CD4-positive, alpha-beta T cell treated with Interleukin-15 for 1 hour (primary cell): ENCODE measurements at places on chromosomes 13 and 19.

GRCh38 chr13:106468744-106469590 lies 66.5 kb downstream of the EFNB2 start:
- DNase-seq = no peak

DNA sequence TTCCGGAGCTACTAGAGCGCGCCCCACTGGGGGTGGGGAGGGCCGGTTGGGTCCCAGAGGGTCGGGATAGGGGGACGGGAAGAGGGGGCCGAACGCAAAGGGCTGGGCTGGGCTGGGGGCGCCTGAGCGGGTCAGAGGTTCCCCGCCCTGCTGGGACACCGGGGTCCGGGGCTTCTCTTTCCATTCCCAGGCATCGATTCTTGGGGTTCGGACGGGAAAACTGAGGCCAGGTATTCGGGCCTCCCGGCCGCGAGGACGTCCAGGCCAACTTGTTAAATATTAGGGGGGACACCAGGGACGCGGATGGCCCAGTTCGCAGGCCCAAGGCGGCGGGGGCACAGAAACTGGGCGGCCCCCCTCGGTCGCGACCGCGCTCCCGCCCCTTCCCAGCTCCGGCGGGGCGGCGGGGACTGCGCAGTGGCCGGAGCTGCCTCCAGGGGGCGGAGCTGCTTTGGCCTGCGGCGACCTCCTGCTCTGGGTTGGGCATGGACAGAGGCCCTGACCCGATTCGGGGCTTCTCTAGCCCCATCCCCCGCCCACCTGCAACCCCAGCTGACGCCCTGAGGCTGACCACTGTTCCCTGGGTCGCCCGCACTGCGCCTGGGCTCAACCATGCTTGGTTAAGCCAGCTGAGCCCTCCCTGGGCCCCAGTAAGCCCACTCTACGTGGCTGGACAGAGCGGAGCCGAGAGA lies 1.2 kb upstream of the KLF16 start:
- peak; percentile 71 for DNase-seq

GRCh38 chr13:113562085-113562749 lies 22.3 kb upstream of the TFDP1 start:
- peak; percentile 46 for DNase-seq

DNA sequence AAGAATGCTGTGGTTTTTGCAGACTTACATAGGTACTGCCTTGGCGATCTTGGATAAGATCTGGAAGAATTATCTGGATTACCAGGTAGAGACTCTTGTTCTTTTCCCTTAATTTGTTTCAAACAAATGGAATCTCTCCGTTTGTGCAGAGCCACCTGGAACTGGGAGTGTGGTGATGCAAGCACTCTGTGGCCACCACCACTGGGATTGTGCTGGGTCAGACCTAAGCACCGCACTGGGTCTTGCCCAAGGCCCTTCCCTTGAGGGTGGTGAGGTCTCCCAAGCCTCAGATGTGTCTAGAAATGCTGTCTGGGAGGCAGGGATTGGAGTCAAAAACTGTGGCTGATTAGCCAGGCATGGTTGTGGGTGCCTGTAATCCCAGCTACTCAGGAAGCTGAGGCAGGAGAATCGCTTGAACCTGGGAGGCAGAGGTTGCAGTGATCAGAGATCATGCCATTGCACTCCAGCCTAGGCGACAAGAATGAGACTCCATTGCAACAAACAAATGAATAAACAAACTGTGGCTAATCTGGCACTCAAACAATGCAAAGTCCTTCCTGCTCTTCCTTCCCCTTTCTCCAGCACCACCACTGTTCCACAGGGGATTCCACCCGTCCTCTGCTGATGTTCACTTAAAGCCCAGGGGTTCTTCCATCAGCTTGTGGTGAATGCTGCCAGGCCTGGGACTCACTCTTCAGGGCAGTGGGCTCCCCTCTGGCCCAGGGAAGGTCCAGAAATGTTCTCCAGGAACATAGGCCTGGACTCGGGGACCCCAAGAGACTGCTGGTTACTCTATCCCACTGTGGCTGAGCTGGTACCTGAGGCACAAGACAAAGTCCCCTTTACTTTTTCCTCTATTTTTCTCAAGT lies 10.8 kb upstream of the CEACAM1 start:
- no peak for DNase-seq

- DNase-seq = no peak
Observed at GRCh38 chr13:20570517-20570916, 3.6 kb downstream of the IFT88 start.

- DNase-seq = no peak
Observed at GRCh38 chr13:113629866-113630265, 28.1 kb downstream of the ATP4B start.

GRCh38 chr13:98237331-98237730 lies 60.3 kb upstream of the RNF113B start:
- no peak for DNase-seq

- peak; percentile 90 for DNase-seq
Observed at GRCh38 chr19:2096034-2096479, at the start of gene MOB3A. MOB3A (minus strand) TSS chr19:2096326; CDS start chr19:2078560, 17,766 bp downstream.

DNA sequence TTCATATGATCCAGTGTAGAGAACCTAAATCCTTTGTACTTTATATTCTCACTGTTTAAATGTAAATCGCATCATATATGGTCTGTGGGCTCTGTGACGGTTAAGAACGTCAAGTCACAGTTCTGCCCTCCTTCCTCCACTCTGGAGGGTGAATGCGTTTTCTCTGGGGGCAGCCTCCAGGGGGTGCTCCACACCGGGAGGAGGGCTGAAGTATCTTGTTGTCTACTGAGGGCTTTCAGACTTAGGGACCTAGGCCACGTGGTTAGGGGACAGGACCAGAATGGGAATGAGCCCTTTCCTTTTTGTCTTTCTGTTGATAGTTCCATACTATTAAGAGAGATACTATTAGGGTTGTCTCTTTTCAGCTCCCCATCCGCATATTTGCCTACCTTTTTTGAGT lies 504.9 kb downstream of the FGF9 start:
- DNase-seq = no peak

GRCh38 chr19:16654140-16654539 lies 5.8 kb downstream of the SMIM7 start:
- DNase-seq = no peak

DNA sequence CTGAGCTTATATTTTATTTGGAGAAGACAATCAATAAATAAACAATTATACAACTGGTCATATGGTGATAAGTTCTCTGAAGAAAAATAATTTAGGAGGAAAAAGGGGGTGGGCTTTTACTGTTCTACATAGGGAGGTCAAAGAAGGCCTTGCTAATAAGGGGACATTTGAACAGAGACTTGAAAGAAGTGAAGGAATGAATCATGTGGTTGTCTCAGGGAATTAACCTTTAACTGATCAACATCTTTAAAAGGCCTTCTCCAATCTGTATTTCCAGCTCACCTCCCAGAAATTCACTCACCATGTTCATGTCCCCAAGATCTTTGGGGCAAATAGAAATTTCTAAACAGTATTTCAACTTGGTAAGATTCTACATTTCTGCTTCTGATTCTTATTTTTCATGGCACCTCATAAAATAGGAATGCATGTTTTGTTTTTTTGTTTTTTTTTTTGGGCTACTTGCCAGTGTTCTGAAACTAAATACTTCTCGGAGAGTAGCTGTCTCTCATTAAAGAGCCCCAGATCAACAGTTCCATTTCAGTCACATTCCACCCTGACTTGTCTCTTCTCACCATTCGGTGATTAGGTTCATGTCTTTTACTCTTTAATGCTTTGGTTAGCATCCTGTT lies 19.2 kb upstream of the LPAR6 start:
- DNase-seq = no peak

DNA sequence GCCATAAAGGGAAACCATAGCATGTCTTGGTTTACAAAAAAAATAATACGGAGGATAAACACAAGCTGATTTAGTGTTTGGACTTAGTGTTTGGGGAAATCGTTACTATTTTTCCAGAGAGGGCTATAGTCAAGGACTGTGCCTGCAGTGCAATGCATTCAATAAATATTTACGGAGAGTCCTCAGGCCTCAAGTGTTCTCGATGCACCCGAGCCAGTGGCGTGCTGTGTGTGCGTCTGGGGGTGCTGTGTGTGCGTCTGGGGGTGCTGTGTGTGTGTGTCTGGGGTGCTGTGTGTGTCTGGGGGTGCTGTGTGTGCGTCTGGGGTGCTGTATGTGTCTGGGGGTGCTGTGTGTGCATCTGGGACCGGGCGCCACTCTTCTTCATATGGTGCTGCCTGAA lies 71.7 kb upstream of the GTF3A start:
- DNase-seq = no peak

DNA sequence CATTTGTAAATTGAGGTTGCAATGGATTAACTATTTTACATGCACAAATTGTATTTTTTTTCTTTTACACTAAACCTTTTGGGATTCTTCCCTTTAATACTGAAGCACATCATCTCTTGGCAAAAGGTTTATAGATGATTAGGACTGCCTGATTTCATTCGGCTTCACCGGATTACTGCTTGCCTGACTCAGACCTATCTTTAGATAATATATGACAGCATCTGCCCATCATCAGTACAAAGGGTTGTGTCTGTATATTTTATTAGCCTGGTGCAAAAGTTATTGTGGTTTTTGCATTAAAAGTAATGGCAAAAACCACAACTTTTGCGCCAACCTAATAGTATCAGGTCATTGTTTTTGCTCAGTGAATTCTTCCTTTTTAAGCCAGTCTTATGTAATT lies 316.2 kb upstream of the HTR2A start:
- DNase-seq = no peak

- DNase-seq = no peak
Observed at GRCh38 chr13:33186861-33187291, 98.7 kb downstream of the STARD13 start.

DNA sequence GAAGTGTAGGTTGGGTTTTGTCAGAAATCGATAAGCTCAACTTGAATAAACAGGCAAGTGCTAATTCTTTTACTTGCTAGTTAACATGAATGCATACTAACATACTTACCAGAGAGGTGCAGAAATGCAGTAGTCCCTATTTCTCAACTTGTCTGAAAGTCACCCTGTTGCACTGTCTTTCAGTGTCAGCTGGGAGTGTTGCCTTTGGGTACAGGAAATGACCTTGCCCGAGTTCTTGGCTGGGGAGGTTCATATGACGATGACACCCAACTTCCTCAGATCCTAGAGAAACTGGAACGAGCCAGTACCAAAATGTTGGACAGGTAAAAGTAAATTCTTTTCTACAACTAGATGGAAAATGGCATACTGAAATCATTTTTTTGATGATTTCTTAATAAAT lies 103.5 kb upstream of the AKAP11 start:
- DNase-seq = no peak

DNA sequence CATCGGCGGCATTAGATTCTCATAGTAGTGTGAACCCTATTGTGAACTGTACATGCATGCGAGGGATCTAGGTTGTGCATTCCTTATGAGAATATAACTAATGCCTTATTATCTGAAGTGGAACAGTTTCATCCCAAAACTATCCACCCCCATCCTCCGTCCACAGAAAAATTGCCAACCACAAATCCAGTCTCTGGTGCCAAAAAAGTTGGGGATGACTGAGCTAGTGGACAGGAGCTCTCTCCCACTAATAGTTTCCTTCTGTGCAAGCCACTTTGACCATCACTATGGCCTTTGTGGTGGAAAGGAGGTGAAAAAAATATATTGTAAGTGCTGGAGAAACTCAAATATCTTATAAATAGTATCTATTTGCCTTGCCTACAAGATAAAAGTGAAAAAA lies 857.8 kb downstream of the DIAPH3 start:
- no peak for DNase-seq

DNA sequence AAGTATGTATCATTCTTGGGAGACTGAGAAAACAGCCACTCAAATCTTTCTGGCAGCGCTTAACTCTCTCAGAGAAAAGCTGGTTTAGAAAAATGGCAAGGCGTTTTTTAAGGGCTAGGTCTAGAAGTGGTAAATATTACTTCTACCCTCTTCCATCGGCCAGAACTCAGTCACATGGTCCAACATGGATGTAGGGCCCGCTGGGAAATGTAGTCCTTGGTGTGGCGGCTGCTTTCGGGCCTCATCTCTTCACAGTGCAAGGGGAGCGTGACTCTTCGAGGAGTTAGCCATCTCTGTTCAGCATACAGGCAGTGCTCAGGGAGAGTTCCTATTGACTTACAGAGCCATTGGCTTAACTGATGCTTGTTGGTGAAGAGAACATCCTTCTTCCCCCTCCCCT lies 6.3 kb downstream of the VSTM2B start:
- DNase-seq = no peak

- DNase-seq = no peak
Observed at GRCh38 chr13:102703726-102704035, 8.8 kb upstream of the METTL21C start.

- DNase-seq = no peak
Observed at GRCh38 chr13:92677571-92677970, 549.0 kb upstream of the GPC6 start.

DNA sequence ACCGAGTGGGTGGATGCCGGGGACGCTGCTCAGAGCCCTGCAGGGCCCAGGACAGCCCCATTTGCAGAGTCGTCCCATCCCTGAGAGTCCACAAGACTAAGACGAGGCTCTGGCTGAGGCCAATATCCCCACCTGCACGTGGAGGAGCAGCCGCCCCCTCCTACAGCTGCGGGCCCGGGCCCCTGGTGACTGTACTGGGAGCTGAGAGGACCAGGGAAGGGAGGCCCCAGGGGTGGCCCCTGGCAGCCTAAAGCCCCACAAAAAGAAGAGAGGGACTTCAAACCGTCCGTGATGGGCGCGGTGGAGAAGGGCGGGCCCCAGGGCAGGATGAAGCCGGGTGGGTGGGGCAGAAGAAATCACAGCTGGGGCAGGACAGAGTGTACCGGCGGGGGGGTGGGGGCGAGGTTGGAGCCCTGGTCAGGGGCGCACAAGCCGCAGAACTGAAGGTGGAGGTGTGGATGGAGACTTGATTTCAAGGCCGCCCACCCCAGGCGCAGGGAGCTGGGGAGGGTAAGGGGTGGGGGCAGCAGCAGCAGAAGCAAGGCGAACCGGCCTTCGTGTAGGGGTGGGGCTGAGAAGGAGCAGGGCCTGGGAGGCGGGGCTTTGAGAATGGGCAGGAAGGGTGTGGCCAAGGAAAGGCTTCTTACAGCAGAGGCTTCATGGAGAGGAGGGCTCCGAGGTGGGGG lies 12.9 kb downstream of the CFD start:
- peak; percentile 91 for DNase-seq

- DNase-seq = no peak
Observed at GRCh38 chr19:33382006-33382405, 8.5 kb downstream of the CEBPG start.

- no peak for DNase-seq
Observed at GRCh38 chr13:27367570-27367969, 56.8 kb upstream of the GTF3A start.

DNA sequence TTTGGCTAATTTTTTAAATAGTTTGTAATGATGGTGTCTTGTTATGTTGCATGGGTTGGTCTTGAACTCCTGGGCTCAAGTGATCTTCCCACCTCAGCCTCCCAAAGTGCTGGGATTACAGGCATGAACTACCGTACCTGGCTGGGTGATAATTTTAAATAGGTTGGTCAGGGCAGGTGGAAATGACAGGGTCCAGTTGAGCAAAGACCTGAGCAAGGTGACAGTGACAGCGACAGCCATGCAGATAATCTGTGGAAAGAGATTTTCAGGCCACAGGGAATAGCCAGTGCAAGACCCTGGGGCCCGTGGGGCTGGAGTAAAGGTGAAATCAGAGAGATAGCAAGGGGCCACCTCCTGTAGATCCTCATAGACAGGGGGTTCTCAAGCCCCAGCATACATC lies 3.5 kb downstream of the SPACA6 start:
- no peak for DNase-seq
